Ovary (tissue), 10 donors: ENCODE measurements at places on chromosomes 2 and 18. TPM values are rescaled to one million over a fixed set of nuclear protein-coding genes. Genes with fewer than 3 reads are reported as not detected.
A peak's percentile ranks its signal among the peaks of the same experiment; 100 is the strongest.

FAM237A gene
- total RNA-seq = not detected

COL5A2 gene
- 30.2 TPM for total RNA-seq

KCNF1 gene
- total RNA-seq = not detected

PJVK gene
- total RNA-seq = 6.7 TPM

CMPK2 gene
- total RNA-seq = 7.1 TPM

LOXHD1 gene
- 0.72 TPM for total RNA-seq

PROM2 gene
- total RNA-seq = 3.8 TPM

DNA sequence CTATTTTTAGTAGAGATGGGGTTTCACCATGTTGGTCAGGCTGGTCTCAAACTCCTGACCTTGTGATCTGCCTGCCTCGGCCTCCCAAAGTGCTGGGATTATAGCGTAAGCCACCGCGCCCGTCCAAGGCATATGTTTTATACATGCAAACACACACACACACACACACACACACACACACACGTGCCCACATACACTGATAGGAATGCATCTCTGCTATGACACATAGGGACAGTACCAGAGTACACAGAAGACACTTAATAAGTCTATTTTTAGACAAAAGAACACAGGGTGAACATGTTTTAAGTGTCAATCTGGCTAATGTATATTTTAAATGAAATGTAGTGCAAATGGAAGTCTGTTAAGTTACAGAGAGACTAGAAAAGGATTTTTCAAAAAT is 10.7 kb upstream of the RNF103 start:
- H3K4me1 ChIP-seq = no peaks in the 10 kb centered on the region
- H3K36me3 ChIP-seq = no peaks in the 10 kb centered on the region
- DNase-seq = no peak
- no peaks in the 10 kb centered on the region for H3K27me3 ChIP-seq

DNA sequence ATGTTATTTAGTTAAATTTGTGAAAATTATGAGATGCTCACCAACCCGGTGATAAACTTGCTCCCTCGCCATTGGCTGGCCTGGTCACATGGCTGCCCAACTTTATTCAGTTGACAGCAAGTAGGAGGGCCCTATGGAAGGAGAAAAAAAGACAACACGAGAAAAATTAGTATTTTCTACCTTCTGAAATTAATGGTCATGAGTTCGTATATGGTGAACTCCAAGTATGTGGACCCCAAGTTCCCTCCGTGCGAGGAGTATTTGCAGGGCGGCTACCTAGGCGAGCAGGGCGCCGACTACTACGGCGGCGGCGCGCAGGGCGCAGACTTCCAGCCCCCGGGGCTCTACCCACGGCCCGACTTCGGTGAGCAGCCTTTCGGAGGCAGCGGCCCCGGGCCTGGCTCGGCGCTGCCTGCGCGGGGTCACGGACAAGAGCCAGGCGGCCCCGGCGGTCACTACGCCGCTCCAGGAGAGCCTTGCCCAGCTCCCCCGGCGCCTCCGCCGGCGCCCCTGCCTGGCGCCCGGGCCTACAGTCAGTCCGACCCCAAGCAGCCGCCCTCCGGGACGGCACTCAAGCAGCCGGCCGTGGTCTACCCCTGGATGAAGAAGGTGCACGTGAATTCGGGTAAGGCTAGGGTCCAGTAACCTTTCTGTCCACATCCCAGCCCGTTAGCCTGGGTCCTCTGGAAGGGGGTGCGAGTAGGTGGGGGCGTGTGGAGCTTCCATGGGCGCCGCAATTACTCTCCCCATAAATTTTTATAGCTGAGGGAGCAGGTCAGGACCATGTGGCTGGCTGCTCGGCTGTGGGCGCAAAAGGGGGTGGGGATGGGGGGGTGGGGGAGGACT is at the start of gene HOXD4:
Gene HOXD4, plus strand, starts transcription at position 109 of the 846 bp plus-strand sequence. Its CDS starts 84 bp downstream, at position 193.
- peaks cover 5% of the 10 kb centered on the region for H3K4me1 ChIP-seq
- DNase-seq = no peak
- peak within 1 kb of the TSS; percentile 36 for H3K4me3 ChIP-seq

DNA sequence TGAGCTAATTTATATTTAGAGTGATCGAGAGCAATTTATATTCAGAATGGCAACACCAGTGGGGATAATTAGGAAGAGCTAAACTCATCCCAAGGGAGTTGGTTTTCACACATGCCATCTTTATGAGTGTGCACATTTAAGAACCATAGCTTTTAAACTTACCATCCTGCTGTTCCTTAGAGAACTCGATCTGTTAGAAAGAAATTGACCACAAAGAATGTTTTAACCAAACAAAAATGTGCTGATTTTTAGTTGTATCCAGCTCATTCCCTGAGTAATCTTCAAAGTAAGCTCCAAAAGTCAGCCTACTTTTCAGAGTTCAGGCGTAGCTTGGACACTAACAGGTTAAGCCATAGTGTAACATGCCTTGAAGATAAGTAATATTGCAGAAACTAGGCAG is 12.6 kb downstream of the MYL1 start:
- H3K27ac ChIP-seq = no peak overlapping the region
- no peak overlapping the region for H3K4me3 ChIP-seq
- no peaks in the 10 kb centered on the region for H3K4me1 ChIP-seq
- no peak for DNase-seq
- no peaks in the 10 kb centered on the region for H3K27me3 ChIP-seq

- peaks cover 3% of the 10 kb centered on the region for H3K4me1 ChIP-seq
- no peaks in the 10 kb centered on the region for H3K36me3 ChIP-seq
- H3K27me3 ChIP-seq = no peaks in the 10 kb centered on the region
- H3K27ac ChIP-seq = no peak overlapping the region
These were observed 825 bp downstream of the THUMPD2 start for GRCh38 chr2:39778233-39778632.

DNA sequence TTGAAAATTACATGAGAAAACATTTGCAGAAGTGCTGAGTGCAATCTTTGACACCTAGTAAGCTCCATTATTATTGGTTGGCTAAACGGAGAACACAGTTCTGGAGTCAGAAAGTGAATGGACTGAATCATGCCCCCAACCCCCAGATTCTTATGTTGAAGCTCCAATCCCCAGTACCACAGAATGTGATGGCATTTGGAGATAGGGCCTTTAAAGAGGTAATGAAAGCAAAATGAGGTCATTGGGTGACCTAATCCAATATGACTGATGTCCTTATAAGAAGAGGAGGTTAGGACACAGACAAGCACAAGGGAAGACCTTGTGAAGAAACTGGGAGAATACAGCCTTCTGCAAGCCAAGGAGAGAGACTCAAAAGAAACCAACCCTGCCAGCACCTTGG is 200.9 kb upstream of the EPAS1 start:
- no peak for DNase-seq
- no peaks in the 10 kb centered on the region for H3K36me3 ChIP-seq
- H3K27me3 ChIP-seq = no peaks in the 10 kb centered on the region
- peaks cover 7% of the 10 kb centered on the region for H3K4me1 ChIP-seq
- H3K4me3 ChIP-seq = no peak overlapping the region
- H3K27ac ChIP-seq = no peak overlapping the region

- no peak overlapping the region for H3K4me3 ChIP-seq
- peaks cover 1% of the 10 kb centered on the region for H3K4me1 ChIP-seq
- no peak overlapping the region for H3K27ac ChIP-seq
- H3K27me3 ChIP-seq = no peaks in the 10 kb centered on the region
- H3K36me3 ChIP-seq = no peaks in the 10 kb centered on the region
These were observed 28.0 kb upstream of the PPP1R1C start for GRCh38 chr2:181957668-181958067.

- H3K36me3 ChIP-seq = no peaks in the 10 kb centered on the region
- H3K27me3 ChIP-seq = no peaks in the 10 kb centered on the region
- no peak overlapping the region for H3K4me3 ChIP-seq
- no peak for DNase-seq
These were observed 68.3 kb downstream of the PTPN4 start for GRCh38 chr2:119827866-119828507.

DNA sequence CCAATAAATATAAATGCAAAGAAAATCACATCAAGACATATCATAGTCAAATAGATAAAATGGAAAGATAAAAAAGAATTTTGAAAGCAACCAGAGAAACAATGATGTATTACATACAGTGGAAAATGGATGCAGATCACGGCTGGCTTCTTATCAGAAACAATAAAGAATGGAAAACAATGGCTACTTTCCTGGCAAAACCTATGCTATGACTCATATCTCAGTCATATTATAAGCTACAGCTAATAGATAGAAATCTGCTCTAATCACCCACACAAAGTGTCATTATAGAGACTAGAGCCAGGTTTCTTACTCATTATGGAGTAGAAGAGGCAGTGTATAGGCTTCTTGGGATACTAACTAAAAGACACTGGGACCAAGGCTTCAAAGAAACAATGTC is 93.5 kb upstream of the TACR1 start:
- H3K4me1 ChIP-seq = no peaks in the 10 kb centered on the region
- no peak for DNase-seq
- H3K4me3 ChIP-seq = no peak overlapping the region
- no peaks in the 10 kb centered on the region for H3K27me3 ChIP-seq
- H3K36me3 ChIP-seq = no peaks in the 10 kb centered on the region
- H3K27ac ChIP-seq = no peak overlapping the region

DNA sequence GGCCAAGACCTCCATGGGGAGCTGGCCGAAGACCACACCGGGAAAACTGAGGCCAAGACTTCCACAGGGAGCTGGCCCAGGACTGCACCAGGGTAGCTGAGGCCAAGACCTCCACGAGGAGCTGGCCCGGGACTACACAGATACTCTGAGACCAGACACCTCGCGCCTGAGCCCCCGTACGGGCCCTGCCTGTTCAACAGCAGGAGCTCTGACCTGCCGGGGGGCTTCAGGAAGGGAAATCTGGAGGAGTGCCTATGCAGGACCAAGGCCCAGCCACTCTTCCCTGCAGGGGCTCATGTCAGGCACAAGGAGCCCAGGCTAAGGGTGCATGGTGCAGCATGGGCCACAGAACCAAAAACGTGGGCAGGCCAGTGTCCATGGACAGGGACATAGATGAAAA is 151.6 kb downstream of the TMEM18 start:
- DNase-seq = no peak
- H3K36me3 ChIP-seq = no peaks in the 10 kb centered on the region
- H3K4me1 ChIP-seq = no peaks in the 10 kb centered on the region
- no peak overlapping the region for H3K4me3 ChIP-seq

DNA sequence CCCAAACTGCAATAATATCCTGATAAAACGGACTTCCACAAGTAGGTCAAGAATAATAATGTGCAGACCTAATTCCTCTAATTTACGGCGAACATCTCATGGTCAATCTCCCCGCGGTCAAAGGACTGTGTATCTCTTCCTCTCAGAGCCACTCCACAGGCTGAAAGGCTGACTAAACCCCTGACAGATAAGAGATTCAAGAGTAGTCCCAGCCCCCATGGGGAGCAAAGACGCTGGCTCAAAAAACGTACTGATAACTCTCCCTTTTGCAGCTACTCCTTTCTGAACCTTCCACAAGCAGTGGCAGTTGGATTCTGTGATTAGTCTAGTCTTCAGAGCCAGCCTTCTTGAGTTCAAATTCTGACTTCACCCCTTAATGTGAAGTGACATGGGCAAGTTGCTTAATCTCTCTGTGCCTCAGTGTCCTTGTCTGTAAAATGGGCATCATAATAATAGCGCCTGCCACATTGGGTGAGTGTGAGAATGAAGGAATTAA is 19.7 kb upstream of the IL18R1 start:
- no peak overlapping the region for H3K4me3 ChIP-seq
- no peak for DNase-seq
- H3K36me3 ChIP-seq = no peaks in the 10 kb centered on the region

DNA sequence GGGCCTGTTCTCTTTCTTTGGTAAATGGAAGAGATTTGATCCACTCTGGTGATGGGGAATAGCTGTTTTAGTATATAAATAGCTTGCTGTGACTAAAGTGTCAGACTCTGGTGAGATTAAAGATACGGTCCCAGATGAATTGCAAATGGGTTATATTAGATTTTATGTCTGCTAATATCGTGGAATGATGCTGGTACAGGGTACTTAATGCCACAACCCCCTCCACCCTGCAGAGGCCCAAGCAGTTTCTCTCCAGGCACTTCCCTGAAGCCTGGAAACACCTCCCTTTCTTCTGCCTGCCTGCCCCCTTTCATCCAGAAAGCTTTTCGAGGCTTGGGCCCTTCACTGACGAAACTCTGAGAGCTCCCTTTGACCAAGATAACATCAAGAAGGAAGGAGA is 21.4 kb upstream of the RFX8 start:
- no peaks in the 10 kb centered on the region for H3K27me3 ChIP-seq
- no peaks in the 10 kb centered on the region for H3K36me3 ChIP-seq
- H3K4me1 ChIP-seq = peaks cover 3% of the 10 kb centered on the region
- H3K27ac ChIP-seq = no peak overlapping the region

GRCh38 chr2:129798301-129798581 is 181.2 kb upstream of the RAB6C start:
- DNase-seq = no peak
- H3K4me3 ChIP-seq = no peak overlapping the region
- no peaks in the 10 kb centered on the region for H3K27me3 ChIP-seq

GRCh38 chr2:60249879-60250278 is 303.6 kb downstream of the BCL11A start:
- no peak for DNase-seq
- H3K4me3 ChIP-seq = no peak overlapping the region
- H3K36me3 ChIP-seq = no peaks in the 10 kb centered on the region
- no peak overlapping the region for H3K27ac ChIP-seq
- H3K4me1 ChIP-seq = peaks cover 2% of the 10 kb centered on the region

DNA sequence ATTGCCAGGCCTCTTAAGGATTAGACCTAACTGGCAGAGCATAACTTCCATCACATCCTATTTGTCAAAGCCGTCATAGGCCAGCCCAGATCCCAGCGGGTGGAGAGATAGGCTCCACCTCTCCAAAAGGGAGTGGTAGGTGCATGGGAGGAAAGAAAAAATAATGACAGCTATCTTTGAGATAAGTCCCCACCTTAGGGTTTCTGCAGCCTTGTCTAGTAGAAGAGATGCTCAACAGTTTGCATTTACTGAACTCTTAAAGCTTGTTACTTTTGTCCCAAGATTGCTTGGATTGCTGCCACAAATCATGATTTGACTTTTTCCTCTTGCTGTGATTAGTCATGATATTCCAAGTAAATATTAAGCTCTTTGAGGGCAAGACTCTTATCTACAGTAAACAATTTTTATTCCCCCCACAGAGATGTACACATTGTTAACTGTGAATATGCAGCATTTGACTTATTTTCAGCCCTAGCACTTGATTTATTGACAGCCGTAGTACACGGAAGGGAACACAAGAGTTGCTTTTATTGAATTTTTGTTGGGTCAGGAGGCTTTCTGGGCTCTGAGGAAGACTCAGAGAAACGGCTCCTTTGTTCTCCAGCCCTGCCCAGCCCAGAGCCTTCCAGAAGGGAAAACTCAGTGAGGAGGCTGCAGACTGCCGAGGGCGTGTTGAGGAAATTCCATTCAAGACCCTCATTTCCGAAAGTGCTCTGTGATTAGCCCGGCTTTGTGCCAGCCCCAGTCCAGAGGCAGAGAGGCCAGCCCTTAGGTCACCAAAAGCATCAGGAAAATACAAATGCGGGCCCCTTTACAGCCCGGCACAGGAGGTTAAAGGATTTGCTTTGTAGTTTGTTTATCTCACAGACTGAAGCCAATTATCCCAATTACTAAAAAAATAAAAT is 75.5 kb upstream of the ZNF532 start:
- no peaks in the 10 kb centered on the region for H3K27me3 ChIP-seq
- no peak overlapping the region for H3K4me3 ChIP-seq
- peak; percentile 30 for DNase-seq
- H3K27ac ChIP-seq = no peak overlapping the region
